Stimulated activated CD8-positive, alpha-beta memory T cell treated with anti-CD3 and anti-CD28 coated beads, Interleukin-4, amount 100 ng/mL, for 1 hour (primary cell): ENCODE measurements at places on chromosomes 4 and X.

DNA sequence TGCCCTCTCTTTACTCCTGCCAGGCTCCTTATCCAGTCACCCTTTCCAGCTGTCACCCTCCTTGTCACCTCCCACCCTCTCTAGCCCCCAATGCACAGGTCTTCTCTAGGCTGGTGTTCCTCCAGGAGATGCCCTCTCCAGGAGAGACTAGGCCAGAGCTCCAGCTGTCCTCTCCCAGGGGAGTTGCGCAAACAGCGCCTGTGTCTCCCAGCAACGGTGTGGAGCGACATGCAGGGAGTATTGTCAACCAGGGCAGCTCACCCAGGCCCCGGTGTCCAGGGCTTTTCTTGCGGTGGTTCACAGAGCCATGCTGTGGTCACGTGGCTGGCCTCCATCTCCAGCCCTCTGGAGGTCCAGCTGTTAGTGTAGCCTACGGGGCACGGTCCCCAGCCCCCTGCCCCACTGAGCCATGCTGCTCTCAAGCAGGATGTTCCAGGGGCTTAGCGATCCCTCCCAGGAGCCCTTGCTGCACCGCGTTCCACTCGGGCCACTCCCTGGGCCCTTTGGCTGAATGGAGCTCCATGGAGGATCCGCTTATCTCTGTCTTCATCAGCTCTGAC, 34.8 kb downstream of the CCNQ start:
- DNase-seq = no peak

DNA sequence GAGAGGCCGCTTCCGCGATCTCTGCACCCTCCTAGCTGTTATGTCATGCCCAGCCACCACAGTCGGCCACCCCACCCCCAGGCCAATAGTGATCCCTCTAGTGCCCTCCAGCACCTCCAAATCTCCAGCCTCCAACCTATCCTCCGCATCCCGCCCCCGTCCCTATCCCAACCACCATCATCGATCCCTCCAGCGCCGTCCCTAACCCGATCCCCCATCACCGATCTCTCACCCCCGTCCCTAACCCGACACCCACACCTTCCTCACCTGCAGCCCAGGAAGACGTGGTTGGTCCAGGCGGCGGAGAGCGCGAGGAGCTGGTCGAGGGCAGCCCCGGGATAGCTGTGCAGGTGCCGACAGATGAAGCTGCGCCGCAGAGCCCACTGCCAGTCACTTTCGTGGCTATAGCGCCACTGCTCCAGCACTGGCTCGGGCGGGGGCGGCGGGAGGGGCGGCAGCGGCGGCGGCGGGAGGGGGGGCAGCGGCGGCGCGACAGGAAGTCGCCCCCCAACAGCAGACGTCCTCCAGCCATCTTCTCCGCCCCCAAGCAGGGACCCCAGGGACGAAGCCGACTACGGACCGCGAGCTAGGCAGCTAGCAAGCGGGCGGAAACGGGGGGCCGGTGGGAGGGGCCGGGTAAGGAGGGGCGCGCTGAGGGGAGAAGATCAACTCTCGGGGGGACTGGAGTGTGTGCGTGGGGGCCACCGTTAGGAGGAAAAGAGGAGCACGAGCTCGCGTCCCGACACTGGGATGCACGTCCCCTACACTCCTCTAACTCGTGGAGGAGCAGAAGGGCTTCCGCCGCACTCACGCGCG, 552 bp downstream of the NKRF start:
- DNase-seq = peak; percentile 9

DNA sequence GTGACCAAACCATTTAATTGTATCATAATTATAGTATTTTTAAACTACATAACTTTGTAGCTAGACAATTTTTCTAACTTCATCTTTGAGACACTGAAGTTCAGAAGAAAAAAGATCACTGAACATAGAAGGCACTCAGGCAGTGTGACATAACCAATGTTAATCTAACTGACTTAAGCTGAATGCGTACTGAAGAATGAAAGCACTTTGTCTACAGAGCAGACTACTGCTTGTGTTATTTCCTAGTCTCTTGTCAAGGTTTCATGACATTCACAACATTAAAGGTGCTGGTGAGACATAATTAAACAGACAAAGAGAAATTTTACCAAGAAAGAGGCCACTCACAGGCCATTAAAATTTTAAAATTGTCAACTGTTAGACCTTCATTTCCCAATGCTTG, 13.5 kb downstream of the AMMECR1 start:
- DNase-seq = no peak

DNA sequence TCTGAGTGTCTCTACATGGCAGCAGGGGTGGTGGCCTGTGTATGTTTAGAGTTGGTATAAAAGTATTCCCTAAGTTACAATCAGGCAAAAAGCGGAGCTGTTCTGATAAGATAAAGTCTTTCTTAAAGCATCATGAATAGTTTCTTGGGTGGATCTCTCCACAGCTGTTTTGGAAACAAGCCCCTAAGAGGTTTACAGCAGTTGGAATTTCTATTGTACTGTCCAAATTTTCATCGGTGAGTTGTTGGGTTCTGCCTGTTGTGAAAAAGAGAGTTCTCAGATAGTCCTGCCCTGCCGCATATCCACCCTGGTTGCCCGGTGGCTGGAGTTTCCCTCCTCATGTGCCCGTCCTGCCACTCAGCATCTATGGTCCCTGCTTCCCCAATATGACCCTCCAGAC, 50.1 kb downstream of the C4orf51 start:
- DNase-seq = no peak

- DNase-seq = no peak
These were observed 73.2 kb downstream of the ARHGAP24 start for GRCh38 chr4:85548116-85548515.

GRCh38 chrX:111265486-111265885, 4.8 kb downstream of the CAPN6 start:
- DNase-seq = no peak

- DNase-seq = peak; percentile 87
These were observed at the start of gene RBM3 for GRCh38 chrX:48574270-48575266. TSS of gene RBM3 (plus strand) at chrX:48574484. CDS start at chrX:48575181, 697 bp downstream.

GRCh38 chrX:135505351-135505750, 15.1 kb upstream of the INTS6L start:
- DNase-seq = no peak

DNA sequence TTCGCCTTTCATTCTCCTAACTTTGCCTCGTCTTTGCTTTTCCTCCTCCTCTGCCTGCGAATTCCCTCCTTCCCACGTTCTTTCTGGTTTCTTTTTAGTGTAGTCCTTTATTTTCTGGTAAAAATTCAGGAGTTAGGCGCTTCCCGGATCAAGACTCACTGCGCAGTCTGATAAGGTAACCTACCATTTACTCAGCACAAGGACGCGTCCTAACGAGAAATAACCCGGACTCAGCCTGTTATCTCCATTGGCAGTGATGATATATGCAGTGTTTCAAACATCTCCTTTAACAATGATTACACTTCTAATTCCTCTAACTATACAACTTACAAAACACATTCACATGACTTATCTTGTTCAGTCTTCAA, 357 bp upstream of the ETNPPL start:
- no peak for DNase-seq

- DNase-seq = no peak
These were observed 176.4 kb upstream of the JADE1 start for GRCh38 chr4:128633067-128633466.

DNA sequence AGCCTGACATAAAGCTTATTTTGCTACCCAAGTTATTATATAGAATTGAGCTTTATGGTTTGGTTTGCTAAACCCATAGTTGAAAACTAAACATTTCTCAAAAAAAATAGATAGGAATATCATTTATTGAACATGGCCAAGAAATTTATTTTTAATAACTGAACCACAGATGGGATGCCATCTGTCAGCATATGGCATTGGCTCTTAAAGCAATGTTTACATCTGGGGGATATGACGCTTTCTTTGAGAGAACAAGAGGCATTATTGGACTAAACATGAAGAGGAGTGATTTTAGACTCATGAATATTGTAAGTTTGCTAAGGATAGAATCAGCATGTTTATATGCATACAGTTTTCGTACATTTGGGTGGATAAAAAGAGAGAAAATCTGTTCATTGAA, 132.6 kb upstream of the SLIT2 start:
- DNase-seq = no peak

GRCh38 chrX:131058136-131058868, at the start of gene ARHGAP36:
TSS of gene ARHGAP36 (plus strand) at chrX:131058346. CDS start at chrX:131081666, 23,320 bp downstream.
- no peak for DNase-seq

DNA sequence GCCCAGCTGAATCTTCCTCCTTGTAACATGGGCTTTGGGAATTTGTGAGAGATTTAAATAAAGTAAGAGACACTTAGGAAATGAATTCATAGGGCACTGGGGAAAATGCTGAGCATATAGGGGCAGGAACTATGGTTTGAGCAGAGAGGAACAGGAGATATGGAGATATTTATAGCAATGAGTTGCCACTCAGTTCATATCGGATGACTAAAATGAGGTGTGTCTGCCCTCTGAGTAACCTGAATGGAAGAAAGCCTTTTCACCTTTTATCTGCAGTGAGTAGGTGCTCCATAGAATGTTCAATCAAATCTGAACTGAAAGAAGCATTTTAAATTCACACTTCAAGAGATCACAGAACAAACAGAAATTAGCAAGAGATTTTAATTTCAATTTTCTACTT, 105.7 kb downstream of the CEP44 start:
- DNase-seq = no peak

- DNase-seq = no peak
These were observed 474.2 kb downstream of the GBA3 start for GRCh38 chr4:23166919-23167318.

- no peak for DNase-seq
These were observed 10.5 kb upstream of the EIF4E start for GRCh38 chr4:98939438-98939837.

DNA sequence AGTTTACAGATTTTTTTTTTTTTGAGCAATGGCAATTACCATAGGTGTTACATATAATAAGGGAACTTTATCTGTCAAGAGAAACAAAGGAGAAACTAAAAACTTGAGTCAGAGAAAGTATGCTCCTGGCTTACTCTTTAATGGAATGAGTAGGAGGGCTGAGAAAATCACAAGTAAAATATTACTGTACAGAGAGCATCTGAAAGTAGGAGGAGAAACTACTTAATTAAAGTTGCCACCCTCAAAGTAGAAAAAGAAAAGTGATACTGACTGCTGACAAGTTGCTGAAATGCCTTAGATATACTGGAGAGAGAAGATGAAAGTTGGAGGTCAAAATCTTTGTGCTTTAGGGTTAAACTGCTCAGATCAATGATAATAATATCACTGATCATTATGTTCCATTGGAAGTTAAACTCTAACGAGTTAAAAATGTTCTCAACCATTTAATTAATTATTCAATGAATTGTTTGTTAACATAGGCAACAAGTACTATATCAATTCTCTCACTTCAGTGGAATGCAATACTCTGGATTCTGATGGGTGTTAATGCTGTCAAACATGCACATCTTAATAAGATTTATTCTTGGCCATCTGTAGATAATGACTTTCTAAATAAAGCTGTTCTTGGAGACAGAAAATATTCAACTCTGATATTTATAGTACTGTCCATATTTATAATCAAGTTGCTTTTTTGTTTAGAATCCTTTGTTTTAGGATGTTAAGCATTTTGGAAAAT, 61.2 kb upstream of the CAMK2D start:
- no peak for DNase-seq

- no peak for DNase-seq
These were observed 71.3 kb downstream of the ANKRD17 start for GRCh38 chr4:73187325-73187724.

DNA sequence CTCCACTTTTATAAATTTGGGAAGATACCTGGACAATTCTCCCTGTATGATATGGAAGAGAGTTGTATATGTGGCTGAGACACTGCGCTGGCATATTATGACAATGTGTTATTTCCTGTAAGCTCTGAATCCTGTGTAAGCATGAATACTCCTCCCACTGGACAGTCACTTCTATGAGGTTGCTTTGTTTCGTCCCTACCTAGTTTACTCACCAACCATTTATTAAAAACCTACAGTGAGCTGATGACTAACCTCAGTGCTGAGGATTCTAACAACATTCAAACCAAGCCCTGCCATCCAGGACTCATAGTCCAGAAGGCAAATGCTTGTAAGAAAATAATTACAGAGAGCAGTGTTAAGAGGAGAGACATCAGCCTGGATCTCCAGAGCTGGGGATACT, 1632.9 kb upstream of the TENM3 start:
- no peak for DNase-seq

DNA sequence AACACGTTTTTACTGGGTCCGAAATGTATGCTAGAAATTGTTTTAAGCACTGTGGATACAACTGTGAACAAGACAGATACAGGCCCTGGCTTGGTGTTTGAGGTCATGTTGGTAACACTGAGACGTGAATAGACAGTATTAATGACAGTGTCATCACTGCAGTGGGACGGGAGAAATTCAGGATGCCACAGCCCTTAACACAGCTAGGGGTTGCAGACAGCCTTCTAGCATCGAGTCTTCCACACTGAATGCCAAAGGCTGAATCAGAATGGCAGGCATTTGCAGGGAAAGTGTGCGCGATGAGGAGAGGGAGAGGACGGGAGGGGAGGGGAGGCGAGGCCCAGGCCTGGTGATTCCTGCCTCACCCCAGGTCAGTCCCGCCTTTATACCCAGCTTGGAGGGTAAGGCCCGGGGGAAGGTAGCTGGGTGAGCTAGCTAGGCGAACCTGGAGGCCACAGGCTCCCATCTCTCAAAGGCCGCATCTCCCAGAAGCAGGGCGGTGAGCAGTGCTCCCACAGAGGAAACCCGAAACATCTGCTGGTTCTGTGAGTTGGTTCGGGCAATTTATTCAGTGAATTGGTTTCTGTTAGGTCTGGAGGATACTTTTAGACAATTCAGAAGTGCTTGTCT, 44.1 kb upstream of the CLDN24 start:
- no peak for DNase-seq

DNA sequence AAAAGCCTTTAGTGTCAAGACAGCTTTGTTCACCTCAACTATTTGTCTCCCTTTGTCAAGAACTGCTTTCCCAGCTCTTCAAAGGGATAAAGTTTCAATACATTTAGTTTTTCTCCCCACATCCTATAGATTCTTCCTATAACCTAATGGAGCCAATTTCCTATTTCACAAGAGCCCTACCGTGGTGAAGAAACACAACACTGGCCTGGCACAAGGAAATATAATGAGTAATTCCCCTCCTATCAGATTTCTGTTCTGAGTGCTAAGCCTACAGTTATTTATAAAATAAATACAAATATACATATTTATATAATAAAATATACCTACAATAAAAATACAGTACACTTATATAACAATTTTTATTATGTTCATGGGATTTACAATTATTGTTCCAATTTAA, 89.9 kb downstream of the SHISA3 start:
- DNase-seq = no peak

- DNase-seq = no peak
These were observed 32.9 kb downstream of the STIM2 start for GRCh38 chr4:26893491-26893890.

DNA sequence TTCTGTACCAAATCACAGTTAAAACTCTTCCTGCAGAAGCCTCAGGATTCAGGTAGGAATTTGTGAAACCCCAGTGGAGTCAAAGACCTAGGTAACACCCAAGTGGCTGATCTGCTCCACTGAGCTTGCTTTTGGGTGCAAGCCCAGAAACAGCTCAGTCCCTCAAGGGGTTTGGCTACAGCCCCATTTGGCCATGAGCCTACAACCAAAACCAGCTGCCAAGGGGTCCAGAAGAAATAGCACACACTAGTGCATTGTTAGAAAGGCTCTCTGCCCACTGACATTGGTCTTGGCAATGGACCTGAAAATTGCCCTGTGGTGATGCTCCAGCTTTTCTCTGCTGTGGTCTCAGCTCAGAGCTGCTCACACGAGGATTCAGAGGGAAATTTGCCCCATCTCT, 577.4 kb upstream of the INTU start:
- no peak for DNase-seq

GRCh38 chrX:131025336-131025735, 32.8 kb upstream of the ARHGAP36 start:
- no peak for DNase-seq
